ENCODE measurements at places on chromosomes 1 and 21. TPM values are rescaled to one million over a fixed set of nuclear protein-coding genes. Genes with fewer than 3 reads are reported as not detected.

DNA sequence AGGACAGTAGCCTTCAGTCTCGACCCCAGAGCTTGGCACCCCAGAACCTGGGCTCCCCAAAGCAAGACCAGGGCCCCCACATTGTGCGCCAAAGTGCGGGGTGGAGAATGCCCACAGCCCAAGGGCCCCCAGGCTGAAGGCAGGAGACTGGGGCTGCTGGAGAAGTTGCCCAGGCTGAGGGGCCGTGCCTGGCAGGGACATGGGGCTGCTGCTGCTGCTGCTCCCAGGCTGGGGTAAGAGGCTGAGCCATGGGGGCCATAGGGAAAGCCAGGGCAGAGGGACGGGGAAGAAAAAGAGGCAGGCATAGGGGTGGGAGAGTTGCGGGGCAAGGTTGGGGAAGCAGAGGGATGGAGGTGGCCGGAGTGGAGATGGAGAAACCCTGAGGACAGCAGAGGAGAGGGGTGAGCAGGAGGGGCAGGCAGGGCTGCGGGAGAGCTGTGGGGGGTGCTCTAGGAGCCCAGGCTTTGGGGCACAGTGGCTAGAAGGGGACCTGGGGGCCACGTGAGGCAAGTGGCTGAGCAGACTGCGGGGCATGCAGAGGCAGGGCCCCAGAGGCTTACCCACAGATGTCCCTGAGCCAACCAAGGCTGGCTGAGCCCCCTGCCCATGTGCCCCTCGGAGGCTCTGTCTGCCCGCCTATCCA is 18.9 kb downstream of the SLC27A3 start:
- no peak for DNase-seq

- peak; percentile 85 for DNase-seq
Measured at GRCh38 chr1:81681601-81682266, 119.0 kb upstream of the ADGRL2 start.

DNA sequence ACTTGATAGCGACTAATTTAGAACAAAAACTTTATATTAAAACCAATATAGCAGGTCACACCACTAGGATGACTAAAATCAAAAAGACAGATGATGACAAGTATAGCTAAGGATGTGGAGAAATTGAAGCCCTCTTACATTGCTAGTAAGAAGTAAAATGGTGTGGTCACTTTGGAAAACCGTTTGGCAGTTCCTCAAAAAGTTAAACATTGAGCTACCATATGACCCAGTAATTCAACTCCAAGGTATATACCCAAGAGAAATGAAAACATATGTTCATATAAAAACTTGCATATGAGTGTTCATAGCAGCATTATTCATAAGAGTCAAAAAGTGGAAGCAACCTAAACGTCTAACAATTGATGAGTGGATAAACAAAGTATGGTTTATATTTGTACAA is 13.0 kb upstream of the SERINC2 start:
- no peak for DNase-seq

DNA sequence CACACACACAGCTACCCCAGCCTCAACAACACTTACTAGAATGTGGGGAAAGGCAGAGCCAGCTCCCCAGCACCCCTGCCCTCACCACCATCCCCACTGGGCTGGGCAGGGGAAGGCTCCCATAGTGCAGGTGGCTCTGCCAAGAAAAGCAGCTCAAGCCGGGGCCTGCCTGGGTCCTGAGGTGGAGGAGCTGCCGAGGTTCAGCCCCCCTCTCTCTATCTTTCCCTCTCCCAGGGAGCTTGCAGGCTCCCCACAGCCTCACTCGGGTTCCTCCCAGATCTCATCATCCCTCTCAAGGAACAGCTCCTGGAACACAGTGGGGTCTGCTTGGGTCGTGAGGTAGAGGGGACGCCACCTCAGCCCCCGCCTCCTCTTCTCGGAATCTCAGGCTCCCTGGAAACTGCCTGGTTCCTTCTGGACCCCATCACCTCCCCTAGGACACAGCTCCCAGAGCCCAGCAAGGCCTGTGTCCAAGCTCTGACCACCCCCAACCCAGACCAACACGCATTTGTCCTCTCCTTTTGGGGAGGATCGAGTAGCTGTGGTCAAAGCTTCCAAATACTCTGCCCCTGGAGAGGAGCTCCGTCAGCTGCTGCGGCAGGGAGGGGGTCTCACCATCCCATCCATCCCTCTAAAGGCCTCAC is 704 bp downstream of the S100A16 start:
- peak; percentile 52 for DNase-seq

GRCh38 chr1:40030528-40031135 is 9.9 kb upstream of the CAP1 start:
- DNase-seq: peak; percentile 18

The ALG14 gene
- total RNA-seq: 1.0 TPM

The BTBD8 gene
- 8.1 TPM for total RNA-seq

The OR10Z1 gene
- not detected for total RNA-seq

The OR2T35 gene
- total RNA-seq: not detected

DNA sequence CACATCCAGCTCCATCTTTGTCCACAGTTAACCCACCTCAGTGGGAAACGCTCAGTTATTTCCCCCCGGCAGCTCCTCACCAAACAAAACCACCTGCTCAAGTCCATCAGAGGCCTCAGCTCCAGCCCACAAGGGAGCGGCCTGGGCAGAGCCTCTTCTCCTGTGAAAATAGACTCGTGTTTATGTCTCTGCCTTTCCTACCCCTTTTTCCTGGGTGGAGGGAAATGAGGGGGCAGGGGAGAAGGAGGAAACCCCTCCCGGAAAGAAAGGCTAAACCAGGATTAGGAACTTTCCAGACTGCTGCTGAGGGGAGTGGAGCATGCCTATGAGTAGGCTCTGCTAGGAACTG is 81.6 kb downstream of the PAX7 start:
- DNase-seq: peak; percentile 95

- DNase-seq: no peak
Measured at GRCh38 chr1:233355841-233356704, 28.5 kb downstream of the MAP3K21 start.

DNA sequence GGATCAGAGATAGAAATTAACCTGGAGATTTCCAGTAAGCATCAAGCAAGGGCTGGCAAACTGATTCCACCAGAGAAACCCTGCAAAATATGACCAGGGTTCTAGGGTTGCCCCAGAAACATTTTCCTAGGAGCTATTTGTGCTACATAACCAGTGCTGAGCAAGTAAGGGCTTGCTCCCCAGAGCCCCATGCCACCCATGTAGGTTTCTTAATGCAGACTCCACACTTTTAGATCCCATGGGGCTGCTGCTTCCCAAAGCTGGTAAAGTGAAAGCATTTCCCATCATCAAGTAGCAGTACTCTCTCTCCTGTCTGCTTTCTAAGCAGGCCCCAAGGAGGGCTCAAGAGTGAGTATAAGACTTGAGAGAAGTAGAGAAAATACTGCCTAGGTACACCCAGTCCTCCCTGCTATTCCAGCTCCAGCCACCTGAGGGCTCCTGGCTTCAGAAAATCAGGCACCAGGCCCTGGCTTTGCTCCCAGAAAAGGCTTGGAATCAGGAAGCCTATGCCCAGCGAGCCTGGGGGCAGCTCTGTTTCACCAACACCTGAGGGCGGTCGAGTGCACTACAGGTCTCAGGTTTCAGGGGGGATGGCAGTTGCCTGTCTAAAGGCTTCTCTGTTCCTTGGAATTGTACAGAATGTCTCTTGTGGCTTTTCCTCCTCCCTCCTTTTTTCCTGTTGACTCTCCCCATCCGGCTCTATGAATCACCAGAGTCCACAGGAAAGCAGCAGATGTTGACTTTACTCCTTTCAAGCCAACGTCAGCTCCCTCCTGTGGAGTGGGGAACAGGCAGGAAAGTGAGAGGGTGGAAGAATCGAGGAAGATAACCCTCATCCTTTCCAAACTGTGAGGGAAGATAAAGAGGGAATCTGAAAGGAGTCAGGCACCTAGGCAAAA is 6.2 kb upstream of the ANKRD35 start:
- peak; percentile 98 for DNase-seq

The DCST2 gene
- total RNA-seq: 0.41 TPM

DNA sequence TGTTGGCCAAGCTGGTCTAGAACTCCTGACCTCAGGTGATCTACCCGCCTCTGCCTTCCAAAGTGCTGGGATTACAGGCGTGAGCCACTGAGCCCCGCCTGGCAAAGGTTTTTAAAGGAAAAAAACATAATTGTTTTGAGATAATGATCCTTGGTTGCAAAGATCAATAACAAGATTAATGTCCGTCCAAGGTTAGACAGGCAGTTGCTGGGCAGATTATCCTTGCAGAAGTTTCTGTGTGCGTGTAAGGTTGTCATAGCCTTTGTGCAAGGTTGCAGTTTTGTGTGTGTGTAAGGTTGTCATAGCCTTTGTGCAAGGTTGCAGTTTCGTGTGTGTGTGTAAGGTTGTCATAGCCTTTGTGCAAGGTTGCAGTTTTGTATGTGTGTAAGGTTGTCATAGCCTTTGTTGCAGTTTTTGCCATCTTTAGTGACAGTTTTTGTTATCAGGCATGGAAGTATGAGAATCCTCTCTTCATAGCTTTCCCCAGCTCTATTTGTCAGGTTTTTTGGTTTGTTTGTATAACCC is 3.6 kb downstream of the YBEY start:
- DNase-seq: no peak

GRCh38 chr1:75673885-75674284 is 50.6 kb upstream of the ACADM start:
- DNase-seq: no peak

GRCh38 chr1:16162163-16162822 is 6.4 kb upstream of the EPHA2 start:
- DNase-seq: no peak

DNA sequence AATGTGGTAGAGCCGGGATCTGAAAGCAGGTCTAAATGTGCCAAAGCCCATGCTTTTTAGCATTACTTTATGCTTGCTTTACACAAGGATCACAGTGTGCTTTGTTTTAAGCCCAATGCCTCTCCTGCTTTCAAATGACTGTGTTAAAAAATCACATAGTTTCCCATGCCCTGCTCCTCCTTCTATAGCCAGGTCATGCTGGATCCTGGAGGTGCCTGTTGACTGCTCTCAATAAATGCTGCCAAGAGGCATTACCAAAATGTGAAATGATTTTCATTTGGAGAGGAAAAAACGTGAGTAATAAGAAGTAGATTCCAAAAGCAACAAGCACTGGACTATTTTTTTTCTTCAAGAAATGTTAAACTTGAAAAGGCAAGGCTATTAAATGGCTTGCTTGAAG is 420.7 kb upstream of the USP24 start:
- no peak for DNase-seq

The TMIGD3 gene
- total RNA-seq: not detected

GRCh38 chr1:5297180-5297885 is 642.9 kb downstream of the AJAP1 start:
- DNase-seq: peak; percentile 89

DNA sequence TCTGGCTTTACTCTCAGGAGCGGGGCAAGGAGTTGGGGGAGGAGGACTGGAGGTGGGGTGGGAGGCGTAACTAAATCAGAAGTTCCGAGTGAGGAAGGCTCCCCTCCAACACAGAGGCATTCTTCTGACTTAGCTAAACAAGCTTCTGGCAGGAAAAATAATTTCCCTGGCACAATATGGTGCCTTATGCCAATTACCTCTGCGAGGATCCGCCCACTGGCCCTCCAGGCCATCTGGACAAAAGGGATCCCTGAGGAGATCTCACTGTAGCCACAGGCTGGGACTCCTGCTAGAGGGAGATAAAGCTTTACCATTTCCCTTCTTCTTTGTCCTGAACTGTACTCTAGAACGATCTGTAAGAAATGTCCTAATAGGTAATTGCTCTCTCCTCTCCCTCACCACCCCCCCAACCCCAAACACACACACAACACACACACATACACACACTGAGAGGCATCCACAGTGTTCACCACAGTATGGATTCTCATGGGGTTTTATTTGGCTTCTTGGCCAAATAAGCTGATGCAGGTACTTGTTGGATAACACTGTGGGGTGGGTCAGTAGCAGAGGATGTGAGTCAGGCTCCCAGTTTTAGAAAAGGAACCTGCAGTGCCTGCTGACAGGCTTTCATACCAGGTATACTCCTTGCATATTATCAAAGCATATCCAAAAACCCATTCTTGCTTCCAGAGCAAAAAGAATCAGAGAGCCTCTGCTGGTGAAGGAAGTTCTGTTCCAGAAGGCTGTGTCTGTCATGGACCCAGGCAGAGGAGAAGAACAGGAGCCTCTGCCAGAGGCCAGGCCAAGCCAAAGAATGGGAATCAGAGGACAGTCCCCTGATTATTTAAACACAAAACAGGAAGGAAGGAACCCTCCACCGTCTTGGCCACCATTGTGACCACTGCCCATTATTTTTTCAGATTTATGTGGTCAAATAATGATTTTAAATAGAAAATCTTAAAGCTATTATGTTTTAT is 169.1 kb downstream of the C1orf21 start:
- no peak for DNase-seq

GRCh38 chr1:89286549-89287180 is 14.0 kb upstream of the GBP5 start:
- DNase-seq: no peak

GRCh38 chr1:189851806-189852367 is 625.8 kb downstream of the BRINP3 start:
- no peak for DNase-seq

DNA sequence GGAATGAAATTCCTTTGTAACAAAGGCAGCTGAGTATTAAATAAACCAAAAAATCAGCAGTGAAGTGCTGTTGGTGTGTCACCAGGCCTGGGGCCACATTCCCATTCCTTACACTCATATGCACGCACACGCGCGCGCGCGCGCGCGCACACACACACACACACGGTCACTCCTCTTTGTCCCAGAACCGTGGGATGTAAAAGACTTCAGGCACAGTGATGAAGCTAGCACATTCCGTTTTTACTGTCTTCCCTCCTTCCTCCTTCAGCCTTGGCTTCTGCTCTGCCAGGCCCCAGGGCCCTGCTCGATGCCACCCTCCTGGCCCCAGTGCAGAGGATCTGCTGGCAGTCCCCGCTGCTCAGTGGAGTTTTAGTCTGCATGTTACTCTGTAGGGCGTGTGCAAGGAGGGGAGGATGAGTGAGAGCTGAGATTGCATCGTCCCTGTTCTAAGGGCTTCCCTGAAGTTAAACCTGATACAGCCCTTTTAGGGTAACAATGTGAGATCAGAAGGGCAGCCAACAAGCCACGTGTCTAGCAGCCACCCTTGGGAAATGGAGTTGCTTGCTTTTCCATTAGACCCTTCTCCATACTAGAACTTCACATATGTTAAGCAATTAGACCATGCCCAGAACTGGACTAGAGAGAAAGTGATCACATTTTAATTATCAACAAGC is 71.7 kb upstream of the WDR26 start:
- DNase-seq: peak; percentile 33

DNA sequence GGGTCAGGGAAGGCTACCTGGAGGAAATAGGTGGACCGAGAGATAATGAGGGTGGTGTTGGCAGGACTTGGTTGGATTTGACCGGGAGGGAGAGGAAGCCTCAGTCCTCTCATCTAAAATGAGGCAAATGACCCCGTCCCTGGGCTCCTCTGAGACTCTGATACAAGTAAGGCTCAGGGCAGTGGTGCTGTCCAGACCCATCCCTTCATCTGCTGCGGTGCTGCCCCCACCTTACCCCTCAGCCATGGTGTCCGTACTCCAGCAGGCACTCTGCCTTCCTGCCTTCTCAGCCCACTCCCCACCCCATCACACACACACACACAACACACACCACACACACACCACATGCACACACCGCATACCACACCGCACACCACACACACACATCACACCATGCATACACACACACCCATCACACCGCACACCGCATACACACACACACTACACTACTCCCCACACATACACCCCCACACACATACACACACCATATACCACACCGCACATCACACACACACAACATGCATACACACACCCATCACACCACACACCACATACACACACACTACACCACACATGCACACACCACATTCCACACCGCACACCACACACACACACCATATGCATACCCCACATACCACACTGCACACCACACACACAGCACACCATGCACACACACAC is 29.4 kb upstream of the SLC26A9 start:
- DNase-seq: no peak

The GJA5 gene
- 15.4 TPM for total RNA-seq

GRCh38 chr1:173423291-173423690 is 53.8 kb upstream of the PRDX6 start:
- peak; percentile 50 for DNase-seq
